ENCODE measurements at places on chromosomes 2 and 18.

DNA sequence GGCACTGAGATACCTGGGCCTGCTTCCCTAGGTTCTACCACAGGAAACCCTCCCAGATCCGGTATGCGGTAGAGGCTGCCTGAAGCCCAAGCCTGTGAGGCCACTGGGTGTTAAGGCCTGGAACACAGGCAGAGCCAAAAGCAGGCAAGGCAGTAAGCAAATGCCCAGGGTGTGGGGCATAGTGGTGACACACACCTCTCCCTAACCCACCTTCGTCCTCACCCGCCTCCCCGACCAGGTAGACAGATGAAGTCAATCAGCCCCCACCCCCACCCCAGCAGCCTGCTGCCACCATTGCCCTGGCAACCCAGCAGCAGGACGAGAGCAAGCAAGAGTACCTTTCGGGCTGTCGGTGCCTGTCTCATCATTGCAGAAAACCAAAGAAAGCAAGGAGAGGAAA, 6.1 kb downstream of the DCTN1 start:
- no peak for DNase-seq

DNA sequence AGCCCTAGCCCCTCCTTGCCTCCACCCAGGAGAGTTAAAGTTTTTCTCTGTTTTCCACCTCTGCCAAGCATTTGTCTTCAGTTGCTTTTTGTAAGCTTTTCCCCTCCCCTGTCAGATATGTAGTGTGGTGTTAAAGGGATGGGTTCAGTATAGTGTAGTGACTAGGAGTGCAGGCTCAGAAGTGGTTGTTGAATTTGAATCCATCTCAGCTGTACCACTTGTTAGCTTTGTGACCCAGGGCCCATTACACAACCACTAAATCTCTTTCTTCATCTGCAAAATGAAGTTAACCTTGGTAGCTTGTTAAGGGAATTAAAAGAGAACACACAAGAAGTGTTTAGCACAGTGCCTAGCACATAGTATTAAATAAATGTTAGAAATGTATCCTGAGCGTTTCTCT, 56.9 kb downstream of the MAP3K20 start:
- DNase-seq = no peak

- DNase-seq = no peak
Observed at GRCh38 chr2:144323946-144324345, 196.0 kb downstream of the ZEB2 start.

DNA sequence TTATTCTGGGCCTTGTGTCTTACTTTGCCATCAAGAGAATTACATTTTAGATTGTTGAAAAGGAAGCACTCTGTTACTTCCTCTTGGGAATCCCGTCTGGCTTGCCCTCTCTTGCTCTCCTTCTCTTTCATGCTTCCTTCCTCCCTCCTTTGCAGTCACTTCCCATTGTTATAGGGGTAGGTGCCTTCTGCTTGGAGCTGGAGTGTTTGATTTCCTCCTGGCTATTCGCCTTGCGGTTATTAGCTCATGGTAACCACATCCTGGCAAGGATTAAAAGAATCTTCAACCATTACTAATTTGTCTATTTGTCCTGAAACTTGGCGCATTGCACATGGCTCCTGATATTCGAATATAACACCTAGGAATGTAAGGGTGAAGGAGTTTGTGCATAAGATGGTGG, 115.0 kb downstream of the CERS6 start:
- DNase-seq = no peak

DNA sequence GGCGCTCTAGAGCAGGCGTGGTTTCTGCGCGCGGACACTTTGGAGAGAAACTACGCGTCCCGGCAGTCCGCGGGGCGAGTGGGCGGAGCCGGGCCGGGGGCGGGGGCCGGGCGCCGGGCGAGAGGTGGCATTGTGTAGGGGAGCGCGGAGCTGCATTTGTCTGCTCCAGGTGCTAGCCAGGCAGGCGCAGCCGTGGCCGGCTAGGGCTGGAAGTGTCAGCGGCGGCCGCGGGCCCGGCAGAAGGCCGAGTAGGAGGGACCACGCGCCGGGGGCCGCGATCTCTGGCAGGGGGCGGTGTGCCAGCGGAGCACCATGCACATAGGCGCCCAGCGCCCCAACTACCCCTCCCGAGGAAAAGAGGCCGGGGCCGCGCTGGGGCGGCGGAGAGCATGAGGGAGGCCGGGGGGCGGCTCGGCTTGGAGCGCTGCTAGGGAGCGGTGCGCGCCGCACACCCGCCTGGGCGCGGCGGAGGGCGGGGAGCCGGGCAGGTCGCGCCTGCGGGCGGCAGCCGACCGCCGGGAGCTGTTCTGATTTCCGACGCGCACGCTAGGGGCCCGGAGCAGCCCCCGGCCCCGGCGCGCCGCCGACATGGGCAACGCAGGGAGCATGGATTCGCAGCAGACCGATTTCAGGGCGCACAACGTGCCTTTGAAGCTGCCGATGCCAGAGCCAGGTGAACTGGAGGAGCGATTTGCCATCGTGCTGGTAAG, at the start of gene FMNL2:
Gene FMNL2 (plus strand): TSS at position 159 of the 710 bp plus-strand sequence.
- DNase-seq = peak; percentile 94

GRCh38 chr2:230472621-230473018, 56.6 kb downstream of the SP100 start:
- DNase-seq = no peak

DNA sequence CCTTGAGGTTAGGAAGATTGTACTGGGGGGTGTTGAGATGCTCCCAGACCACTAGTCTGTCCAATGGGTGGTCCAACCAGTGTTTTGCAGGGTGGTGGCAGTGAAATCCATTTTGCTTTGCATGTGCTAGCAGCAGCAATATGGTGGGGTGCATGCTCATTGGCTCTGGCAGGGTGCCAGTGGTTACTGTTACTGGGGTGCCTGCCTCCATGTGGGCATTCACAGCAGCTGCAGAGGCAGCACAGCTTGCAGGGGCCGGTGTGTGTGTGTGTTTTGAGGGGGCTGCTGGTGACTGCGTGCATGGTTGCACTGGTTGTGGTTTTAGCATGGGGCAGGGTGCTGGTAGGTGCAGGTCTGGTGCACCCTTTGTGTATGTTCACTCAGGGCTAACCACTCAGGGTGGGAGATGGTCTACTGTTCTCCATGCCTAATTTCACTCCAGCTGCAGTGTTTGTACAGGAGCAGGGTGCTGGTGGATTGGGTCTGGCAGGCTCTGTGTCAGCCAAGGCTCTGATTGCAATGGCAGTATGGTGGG, 265.4 kb downstream of the NUP35 start:
- DNase-seq = no peak

DNA sequence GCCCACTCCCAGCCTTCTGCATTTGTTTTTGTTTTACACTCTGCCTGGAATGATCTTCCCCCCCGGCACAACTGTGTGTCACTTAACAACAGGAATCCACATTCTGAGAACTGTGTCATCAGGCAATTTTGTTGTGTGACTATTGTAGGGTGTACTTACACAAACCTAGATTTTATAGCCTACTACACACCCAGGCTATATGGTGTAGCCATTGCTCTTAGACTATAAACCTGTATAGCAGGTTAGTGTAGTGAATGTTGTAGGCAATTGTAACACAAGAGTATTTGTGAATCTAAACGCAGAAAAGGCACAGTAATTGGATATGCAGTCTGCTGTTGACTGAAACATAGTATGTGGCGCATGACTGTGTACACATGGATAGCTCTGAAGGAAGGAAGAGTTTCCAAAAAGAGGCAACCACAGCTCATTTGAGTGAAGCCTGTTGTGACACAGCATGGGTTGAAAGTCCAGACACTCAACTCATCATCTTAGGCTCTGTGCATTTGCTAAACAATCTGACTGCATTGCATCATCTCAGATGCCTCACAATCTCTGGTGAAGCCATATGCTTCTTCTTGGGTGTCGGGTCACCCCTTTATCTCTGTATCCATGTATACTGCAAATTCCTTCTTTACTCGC, 506.6 kb upstream of the SPHKAP start:
- DNase-seq = no peak

DNA sequence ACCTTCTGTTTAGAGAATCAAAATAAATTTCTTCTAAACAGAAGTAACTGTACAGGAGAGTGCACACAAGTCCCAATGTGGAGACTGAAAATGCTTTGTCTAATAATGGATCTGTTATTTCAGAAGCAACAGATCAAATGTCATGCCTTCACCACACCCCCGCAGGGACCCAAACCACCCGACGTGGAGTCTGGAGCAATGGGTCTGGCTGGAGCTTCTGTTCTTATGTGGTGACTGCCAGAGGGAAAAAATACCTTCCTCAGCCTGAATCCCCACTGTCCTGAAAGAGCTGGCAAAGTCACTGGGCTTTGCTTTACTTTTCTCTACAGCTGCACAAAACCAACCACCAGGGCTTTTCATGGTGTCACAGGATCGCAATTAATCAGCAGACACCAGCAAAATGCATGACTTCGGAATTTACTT, 119.0 kb upstream of the ZFP36L2 start:
- DNase-seq = peak; percentile 79

DNA sequence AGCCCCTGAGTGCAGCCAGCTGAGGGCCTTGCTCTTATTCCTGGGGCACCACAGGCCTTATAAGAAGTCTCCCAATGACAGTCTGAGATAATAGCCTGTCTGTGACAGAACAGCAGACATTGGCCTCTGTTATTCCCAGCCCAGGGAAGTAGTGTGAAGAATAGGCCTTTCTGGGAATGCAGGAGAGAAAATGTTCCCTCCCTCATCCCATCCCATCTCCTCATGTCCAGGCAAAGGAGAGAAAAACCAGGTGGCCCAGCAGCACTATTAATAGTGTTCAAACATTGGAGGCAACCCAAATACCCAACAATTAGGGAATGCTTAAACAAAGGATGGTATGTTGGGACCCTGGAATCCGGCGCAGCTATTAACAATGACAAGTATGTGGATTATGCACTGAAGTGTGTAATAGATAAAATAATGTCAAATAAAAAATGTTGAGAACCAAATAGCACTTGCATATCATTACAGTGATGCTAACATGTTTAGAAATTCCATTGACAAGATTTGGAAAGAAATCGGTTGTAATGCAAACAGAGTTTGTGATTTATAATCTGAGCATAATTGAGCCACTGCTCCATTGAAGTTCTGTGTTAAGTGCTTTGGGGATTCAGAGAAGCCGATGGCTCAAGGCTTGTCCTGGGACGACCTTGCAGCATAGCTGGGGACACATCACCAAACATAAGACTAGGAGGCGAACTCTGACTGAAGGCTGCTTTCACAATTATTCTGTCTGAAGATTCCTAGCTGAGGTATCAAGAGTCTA, 69.3 kb downstream of the LBH start:
- DNase-seq = no peak

- no peak for DNase-seq
Observed at GRCh38 chr2:143885461-143885860, 634.5 kb downstream of the ZEB2 start.

DNA sequence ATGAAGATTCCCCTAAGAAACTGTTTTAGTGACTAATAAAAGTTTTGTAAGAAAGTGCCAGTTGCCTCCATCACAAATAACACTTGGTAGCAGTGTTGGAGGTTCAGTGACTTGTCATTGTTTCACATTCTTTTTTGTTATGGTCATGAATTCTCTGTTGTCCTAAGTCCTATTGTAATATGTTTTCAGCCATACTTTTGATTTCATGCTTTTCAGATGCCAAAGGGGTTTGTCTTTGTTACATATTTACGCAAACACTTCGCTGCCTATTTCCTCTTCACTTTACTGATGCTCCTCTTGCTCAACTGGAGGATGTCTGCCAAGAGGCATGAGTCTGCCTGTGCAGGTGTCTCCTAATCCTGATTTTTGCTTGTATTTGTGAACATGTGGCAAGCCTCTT, 66.6 kb downstream of the PHLPP1 start:
- no peak for DNase-seq
